ENCODE measurements at places on chromosomes 16 and 17. TPM values are rescaled to one million over a fixed set of nuclear protein-coding genes. Genes with fewer than 3 reads are reported as not detected.

The MYH1 gene
- total RNA-seq = not detected

The FBXW10 gene
- 0.05 TPM for total RNA-seq

DNA sequence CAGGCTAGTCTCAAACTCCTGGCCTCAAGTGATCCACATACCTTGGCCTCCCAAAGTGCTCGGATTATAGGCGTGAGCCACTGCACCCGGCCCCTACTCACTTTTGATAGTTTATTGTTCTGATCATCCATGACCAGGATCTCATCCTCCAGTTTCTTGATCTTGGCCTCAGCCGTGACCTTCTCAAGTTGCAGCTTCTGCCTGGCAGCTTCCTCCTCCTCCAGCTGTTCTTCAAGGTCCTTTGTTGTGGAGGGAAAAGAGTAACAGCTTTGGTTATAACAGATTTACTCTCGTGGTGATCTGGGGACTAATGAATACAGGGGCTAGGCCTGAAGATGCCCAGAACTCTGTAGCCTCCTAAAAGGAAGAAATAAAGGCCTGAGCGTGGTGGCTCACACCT is 89.9 kb downstream of the NDE1 start:
- no peak for DNase-seq

DNA sequence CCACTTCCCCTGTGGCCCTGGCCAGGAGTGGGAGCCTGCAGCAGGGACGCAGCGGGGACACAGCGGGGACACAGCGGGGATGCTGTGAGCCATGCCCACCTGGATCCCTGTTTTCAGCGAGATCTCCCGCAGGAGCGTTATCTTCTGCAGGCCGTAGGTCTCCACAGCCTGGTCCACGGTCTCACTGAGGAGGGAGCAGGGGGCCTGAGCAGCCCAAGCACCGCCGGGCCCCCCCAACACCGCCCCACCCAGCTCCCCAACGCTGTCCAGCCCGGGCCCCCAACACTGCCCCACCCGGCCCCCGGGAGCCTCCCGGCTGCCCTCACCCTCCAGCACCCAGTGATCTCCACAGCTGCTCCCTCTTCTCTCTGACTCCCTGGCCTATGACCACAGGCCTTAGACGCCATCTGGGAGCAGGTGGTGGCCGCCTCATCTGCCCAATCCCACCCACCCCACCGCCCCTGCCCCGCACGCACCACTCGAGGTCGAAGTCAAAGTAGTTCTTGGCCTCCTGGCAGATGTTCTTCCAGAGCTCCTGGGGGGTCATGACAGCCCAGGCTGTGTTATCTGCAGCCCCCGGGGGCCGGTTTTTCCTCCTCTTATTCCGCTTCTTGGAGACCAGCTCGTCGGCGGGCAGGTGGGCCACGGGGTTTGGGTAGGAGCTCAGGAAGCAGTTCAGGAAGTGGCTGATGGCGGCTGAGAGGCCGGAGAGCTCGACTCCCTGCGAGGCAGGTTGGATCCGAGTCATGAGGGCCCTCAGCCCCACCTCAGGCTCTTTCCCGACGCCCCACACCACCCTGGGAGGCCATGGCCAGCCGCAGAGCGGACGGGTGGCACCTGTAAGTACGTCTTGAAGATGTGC is 17.0 kb downstream of the CLUH start:
- no peak for DNase-seq

GRCh38 chr17:57082441-57082840 is 2.6 kb upstream of the AKAP1 start:
- DNase-seq = no peak

Measured in SJSA1 (cell line).